ENCODE measurements at places on chromosomes 1 and 21.

GRCh38 chr1:229075217-229075616 lies 195.7 kb upstream of the RAB4A start:
- DNase-seq = no peak

DNA sequence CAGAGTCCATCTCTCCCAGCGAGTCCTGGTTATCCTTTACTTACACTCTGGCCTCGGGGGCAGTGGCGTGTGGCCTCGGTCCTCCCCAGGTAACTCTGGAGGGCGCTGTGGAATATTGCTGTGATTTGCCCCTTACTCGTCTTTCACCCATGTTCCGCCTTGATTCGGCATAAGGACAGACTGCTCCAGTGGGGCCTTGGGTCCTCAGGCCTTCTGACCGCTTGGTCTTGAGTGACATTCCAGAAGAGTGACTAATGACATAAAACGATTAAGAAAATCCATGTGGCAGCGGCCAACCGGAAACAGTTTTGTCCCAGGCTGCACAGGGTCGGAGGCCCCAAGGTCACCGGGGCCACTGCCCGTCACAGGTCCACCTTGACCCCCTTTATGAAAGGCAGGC lies 11.0 kb downstream of the ICMT start:
- no peak for DNase-seq

DNA sequence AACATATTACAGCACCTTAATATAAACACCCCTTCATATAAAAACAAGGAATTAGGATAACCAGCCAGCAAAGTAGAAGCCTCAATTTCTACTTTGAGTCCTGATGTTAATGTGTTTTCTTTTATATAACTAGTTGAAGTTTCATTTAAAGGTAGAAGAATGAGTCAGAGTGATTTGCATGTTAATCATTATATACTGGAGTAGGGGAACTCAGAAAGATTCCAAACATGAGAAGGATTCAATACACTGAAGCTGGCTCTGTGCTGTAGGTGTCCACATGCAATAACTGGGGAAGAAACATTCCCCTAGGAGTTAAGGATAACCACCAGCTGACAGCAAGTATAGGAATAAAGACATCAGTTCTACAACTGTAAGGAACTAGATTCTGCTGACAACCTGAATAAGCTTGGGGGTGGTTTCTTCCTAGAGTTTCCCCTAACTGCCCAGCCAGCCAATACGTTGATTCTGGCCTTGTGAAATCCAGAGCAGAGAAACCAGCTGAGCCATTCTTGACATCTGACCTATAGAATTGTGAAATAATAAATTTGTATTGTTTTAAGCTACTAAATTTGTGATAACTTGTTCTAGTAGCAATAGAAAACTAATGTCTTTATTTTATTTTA lies 33.4 kb upstream of the RNPC3 start:
- no peak for DNase-seq

GRCh38 chr1:109632671-109633346 lies 13.2 kb downstream of the AMPD2 start:
- no peak for DNase-seq

DNA sequence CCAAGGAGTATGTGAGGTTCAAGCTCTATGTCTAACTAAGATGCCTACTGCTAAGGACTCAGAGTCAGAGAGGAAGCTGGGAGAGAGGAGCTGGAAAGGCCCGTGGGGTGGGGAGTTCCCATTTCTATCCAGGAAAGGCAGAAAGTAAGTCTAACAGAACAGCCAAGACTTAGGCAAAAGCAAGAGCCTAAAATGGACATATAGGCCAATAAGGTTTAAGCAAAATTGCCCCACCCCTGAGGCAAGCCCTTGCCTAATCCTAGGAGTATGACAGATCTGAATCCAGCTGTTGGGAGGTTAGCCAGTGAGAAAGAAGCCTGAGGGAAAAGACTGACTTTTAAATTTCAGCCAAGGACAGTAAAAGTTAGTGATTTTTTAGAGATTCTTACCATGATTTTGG lies 1.6 kb upstream of the KLHDC9 start:
- no peak for DNase-seq

- peak; percentile 85 for DNase-seq
These were observed 77.5 kb downstream of the SLC45A1 start for GRCh38 chr1:8395433-8395866.

- no peak for DNase-seq
These were observed 48.7 kb downstream of the ELAVL4 start for GRCh38 chr1:50157306-50157941.

DNA sequence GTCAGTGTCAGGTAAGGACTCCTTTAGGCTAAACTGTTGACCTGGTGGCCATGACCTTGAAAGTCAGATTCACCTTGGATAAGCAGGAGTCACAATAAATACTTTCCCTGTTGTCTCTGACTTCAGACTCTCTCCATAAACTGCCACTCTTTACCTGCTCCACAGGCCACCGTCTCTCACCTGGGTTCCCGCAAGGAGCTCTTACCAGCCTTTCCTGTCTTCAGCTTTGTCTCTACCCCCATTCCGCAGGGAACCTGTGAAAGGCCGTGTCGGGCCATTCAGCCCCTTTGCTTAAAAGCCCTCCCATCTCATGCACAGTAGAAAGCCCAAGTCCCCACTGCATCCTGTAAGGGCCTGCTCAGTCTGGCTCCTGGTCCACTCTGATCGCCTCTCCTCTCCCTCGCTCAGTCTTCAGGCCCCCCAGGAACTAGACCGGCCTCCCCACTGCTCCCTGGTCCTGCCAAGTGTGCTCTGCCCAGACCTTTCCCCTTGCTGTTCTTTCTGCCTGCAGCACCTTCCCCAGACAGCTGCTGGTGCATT lies 79.5 kb downstream of the ACTL8 start:
- DNase-seq = no peak

DNA sequence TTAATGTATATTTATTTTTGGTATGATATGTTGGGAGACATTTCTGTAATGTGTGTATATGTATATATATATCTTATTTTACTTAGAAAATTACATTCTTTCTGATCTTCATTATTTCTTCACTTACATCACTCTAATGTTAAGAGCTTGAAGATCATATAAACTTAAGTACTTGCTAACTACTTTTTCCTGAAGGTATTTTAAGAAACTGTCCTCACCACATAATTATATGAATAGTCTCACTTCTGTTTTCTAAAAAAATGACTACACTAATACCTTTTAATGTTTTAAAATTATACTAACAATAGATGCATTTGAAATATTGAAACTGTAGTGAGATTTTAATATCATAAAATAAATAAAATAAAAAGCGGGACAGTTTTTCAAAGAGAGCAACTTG lies 377.1 kb downstream of the LRRIQ3 start:
- no peak for DNase-seq

GRCh38 chr1:59570524-59570923 lies 244.2 kb upstream of the HOOK1 start:
- no peak for DNase-seq
